ENCODE measurements at places on chromosomes 4 and X. TPM values are rescaled to one million over a fixed set of nuclear protein-coding genes. Genes with fewer than 3 reads are reported as not detected.

DNA sequence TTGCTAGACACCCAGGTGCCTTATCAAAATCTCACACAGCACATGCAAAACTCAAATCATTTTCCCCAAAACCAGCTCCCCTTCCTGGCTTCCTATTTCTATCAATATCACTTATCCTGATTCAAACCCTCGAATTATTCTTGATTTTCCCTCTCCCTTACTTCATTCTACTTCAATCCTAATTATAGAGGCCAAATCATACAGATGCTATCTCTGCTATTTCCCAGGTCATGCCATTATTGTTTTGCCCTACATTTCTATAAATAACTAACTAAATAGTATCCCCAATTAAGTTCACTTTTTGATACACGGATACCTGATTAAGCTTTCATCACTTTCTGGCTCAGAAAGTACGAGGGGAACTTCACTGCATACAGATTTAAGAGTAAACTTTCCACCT lies 62.4 kb downstream of the FBXL5 start:
- ATAC-seq, result no peak

DNA sequence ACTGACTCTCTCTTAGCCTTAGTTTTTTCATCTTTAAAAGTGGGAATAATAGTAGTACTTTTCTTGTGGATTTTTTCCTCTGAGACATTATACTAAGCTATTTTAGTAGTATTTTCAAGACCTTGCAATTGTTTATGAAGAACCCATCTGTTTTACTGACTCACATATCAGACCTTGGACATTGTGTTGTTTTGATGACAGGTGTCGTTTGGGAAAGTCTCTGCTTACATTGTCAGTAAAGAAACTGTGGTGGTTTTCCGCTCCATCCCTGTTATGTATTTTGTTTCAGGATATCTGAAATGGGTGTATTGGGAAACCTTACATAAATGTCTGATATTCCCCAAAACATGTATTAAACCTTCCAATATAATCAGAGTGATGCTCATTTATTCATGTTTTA lies 92.2 kb downstream of the STIM2 start:
- ATAC-seq, result no peak

GRCh38 chr4:82493721-82494425 lies 63.5 kb downstream of the ENOPH1 start:
- ATAC-seq, result no peak

DNA sequence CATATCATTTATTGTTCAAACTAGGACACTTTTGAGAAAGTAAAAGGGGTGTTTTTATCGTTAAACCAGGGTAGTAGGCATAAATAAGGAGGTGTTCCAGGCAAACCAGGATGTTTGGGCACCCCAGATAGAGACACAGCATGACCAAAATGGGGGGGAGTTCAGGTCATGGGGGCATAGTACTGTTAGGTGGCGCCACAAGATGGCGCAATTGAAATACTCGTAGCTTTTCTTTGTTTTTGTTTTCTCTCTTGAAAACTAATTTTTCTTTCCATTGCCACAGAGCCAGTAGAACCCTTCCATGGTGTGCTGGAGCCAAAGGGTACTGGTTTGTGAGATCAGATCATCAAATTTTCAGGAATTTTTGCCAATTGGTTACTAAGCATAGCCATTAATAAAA lies 283.4 kb downstream of the BCOR start:
- ATAC-seq, result no peak

DNA sequence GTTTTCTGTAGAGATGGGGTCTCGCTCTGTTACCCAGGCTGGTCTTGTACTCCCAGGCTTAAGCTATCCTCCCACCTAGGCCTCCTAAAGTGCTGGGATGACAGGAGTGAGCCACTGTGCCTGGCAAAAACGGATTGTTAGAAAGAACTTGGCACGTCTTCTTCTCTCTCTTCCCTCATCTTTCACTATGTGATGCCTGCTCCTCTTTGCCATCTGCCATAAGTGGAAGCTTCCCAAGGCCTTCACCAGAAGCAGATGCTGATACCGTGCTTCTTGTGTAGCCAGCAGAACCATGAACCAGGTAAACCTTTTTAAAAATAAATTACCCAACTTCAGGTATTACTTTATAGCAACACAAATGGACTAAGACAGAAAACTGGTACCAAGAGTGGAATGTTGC lies 36.9 kb upstream of the HUWE1 start:
- ATAC-seq, result no peak

DNA sequence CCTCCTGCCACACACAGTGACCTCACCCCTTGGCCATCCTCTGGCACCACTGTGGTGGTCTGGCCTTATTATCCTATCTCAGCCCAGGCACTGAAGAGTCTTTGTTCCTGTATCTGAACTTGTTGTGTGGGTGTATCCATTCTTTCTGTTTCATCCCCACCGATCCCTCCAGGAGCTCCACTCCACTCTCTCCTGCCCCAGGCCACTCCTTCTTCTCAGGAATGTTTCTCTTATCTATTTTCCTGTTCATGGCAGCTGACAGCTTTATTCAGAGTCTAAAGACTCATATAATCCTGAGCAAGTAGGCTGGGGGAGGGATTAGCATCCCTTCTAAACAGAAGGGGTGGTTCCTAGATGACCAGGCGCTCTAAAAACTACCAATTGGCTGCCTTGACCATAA lies 150.0 kb downstream of the ANAPC10 start:
- no peak for ATAC-seq

DNA sequence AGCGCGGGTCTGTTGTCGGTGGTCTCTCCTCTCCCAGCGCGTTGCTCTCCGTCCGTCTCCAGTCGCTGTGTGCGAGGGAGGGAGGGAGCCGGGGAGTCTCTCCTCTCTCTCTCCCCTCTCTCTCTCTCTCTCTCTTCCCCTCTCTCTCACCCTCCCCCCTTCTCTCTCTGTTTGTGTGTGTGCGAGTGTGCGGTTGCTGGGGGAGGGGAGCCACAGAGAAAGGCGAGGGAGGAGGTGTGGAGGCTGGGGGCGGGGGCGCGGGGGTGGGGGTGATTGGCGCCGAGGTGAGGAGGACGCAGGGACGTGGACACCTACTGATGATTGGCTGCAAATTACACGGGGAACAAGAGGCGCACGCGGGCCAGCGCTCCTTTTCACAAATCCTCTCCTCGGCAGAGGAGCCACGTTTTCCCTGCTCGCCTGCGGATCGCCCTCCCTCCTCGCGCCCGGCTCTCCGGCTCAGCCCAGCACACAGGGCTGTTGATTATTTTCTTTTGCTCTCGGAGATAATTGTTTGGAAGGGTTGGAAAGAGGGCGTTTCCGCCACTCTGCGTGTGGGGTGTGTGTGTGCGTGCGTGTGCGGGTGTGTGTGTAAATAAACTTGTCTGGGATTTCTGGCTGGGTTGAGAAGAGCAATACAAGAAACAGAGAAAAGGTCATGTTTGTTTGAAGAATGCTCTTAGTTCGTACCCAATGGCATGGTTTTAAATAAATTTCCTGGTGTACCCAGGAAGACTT lies at the start of gene CXXC4:
Gene CXXC4, minus strand, starts transcription at position 73 of the 738 bp plus-strand sequence. CDS start 3,092 bp downstream, outside the sequence.
- no peak for ATAC-seq

DNA sequence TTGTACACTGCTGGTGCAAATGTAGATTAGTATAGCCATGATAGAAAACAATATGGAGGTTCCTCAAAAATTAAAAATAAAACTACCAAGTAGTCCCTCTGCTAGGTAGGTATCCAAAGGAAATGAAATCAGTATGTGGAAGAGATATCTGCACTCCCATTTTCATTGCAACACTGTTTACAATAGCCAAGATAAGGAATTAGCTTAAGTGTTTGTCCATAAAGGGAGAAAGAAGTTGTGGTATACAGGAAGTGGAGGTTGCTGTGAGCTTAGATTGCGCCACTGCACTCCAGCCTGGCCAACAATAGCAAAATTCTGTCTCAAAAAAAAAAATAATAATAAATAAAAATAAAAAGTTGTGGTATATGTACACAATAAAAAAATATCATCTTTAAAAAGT lies 325.0 kb upstream of the EMCN start:
- ATAC-seq, result no peak

- ATAC-seq, result no peak
Observed at GRCh38 chrX:18884916-18885315, 99.0 kb downstream of the PHKA2 start.

DNA sequence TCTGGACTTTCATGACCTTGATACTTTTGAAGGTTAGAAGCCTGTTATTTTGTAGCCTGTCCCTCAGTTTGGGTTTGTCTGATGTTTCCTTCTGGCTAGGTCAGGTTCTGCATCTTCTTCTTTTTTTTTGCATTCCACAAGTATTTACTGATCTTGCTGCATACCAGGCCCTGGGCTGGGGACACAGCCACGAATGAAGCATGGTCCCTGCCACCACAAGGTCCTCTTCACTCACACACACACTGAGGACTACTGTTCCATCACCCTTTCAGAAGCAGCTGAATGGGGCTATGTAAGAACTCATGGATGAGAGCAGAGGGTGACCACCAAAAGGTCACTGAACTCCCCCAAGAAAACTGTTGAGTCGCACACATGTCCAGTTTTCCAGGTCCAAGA lies 39.2 kb downstream of the USP11 start:
- no peak for ATAC-seq

DNA sequence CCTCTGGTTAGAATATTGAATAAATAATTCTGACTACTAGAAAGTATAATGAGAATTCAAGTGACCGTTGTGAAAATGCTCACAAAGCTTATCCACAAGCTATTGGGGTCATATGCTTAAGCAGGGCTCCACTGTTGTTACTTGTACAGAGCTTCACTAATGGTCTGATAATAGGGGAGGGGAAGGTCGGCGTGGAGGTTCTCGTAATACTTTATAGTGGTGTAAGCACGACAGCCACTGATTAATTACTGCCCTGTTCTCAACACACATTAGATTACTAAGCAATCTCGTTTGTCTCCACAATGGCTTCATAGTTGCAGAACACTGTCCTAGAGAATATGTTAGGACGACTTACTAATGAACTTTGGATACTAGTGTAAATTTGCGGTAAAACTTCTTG lies 11.6 kb downstream of the UNC5C start:
- ATAC-seq, result no peak

DNA sequence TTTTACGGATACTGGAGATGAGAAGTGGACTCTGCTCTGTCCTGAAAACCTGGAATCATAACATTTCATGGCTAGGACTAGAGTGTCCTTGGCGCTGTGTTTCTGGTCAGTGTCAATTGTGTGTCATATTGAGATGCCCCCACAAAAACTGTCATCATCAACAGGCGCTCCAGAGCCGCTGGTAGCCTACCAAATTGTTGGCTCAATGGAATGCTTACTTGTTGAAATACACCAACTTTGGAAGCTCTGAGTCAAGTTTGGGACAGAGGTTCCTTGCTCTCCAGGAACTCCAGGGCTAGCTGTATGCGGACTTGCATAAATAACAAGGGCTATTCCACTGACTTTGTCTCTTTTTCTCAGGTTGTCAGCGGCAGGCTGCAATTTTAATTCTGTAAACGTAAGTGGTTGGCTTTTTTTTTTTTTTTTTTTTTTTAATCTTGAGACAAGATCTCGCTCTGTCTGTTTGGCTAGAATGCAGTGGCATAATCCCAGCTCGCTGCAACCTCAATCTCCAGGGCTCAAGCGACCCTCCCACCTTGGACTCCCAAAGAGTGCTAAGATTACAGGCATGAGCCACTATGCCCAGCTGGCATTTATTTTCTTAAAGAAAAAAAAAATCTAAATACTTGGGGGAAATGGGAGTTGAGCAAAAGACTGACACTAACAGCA lies 871 bp upstream of the HPGD start:
- ATAC-seq, result no peak

DNA sequence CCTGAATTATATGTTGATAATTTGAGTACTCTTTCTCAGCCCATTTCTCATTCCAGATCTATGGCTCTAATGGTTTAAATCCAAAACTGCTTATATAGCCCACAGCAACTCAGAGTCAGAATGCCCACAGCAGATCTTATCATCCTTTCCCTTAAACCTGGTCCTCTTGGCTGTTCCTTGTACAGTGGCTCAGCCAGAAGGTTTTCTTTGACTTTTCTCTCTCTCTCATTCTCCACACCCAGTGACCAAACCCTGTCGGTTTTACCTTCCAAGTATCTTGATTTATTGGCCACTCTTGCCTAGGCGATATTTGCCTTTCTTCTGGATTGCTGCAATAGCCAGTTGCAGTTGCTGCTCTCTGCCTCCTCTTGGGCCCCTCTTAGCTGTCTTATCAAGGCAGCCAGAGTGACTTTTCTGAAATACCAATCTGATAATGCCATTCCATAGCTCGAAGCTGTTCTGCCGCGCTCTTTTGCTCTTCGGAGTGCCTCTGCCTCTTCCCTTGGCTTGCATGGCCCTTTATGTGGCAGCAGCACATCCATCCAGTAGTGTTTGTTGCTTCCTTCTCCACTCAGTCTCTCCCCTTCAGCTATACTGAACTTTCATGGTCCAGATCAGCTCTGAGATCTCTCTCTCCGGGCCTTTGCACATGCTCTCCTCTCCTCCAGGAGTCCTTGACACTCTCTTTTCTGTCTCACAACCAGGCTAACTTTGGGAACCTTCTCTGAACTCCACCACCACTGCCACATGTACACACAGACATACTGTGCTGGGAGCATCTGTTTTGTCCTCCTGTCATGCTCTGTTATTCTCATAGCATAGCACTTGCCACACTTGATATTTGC lies 11.8 kb downstream of the GAB1 start:
- no peak for ATAC-seq

DNA sequence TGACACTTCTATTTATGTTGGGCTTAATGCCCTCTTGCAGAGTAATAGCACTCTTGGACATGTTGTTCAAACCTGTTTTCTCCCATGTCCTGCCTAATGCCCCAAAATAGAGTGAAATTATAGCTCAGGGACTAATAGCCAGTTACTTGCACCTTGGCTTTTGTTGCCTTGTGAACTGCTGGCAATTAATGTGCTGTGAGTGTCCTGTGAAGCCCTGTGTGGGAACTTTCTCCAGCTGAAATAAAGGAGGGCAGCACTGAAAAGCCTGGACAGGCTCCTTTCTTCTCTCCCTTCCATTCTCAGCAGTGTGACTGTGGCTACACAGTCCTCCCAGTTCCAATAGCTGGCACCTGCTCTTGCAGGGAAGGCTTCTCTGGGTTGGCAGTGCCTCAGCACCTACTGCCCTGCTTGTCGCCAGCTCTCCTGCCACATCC lies 72.4 kb downstream of the DCLK2 start:
- no peak for ATAC-seq

- peak; percentile 42 for ATAC-seq
Observed at GRCh38 chrX:69158166-69158980, 6.9 kb downstream of the PJA1 start.

DNA sequence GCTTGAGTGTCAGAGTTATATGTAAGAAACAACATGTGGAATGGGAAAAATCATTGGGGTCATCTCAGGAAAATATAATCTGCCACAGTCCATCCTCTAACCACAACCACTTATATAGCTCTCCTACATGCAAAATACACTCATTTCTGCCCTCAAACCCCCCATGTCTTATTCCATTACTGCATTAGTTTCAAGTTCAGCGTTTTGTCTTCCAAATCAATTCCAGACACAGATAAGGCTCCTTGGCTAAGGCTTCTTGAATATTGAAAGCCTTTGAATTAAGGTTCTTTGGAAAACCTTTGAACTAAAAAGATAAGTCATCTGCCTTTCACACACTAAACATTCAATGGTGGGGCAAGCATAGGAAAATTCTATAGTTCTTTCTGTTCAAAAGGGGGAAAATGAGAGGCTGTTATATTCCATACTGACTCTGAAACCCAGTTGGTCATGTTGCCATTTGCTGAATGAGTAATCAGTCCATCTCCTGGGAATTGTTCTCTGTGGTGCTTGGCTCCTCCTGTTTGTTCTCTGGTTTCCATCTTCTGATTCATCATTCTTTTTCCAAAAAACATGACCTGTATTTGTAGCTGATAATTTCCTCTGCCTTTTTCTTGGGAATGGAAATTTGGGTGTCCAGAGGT lies 218.7 kb downstream of the BMPR1B start:
- ATAC-seq, result no peak

PTTG2 gene
- total RNA-seq, result 0.44 TPM

METTL14 gene
- total RNA-seq, result 29.4 TPM

RAB39B gene
- total RNA-seq, result not detected

CXCL13 gene
- 9.0 TPM for total RNA-seq

PDCL2 gene
- 0.28 TPM for total RNA-seq

LGI2 gene
- total RNA-seq, result 0.20 TPM

Data from esophagus mucosa (tissue), 1 donor.